ENCODE measurements at places on chromosomes 13 and 19. TPM values are rescaled to one million over a fixed set of nuclear protein-coding genes. Genes with fewer than 3 reads are reported as not detected.

GRCh38 chr13:39777527-39778061, 122.1 kb downstream of the COG6 start:
- peak; percentile 16 for DNase-seq

GRCh38 chr19:46659151-46660007, 1.6 kb downstream of the DACT3 start:
- no peak for DNase-seq

- DNase-seq, result no peak
Measured at GRCh38 chr13:23330356-23330755, 103.1 kb downstream of the SACS start.

DNA sequence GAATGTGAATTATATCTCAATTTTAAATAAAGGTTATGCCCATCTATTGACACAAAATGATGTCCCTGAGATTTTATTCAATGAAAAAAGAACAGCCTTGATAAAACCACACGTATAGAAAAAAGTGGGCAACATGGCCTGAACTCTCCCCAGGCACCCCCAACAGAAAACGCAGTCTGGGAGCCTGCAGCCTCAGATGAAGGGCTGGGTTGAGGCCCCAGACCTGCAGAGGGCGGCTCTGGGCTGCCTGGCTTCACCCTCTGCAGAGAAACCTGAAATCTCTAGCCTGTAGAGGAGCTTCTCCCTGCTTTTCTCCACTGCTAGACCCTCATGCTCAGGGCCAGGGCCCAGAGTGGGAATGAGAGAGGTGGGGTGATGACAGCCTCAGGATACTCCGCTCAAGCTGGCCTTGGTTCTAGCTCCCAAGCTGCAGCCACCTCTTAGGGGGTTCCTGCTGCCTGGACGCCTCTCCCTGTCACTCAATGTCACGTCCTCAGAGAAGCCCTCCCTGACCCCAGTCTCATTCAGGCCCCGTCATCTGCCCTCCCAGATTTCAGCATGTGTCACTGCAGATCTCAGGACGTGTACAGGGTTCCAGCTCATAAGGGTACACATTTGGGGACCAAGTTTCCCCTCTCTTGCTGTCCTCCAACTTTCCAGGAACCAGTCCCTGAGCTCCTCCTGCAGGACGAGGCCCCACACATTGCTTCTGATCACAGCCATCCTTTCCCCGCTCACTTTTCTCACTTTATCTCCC, 1.8 kb downstream of the MBD3 start:
- DNase-seq, result no peak

DNA sequence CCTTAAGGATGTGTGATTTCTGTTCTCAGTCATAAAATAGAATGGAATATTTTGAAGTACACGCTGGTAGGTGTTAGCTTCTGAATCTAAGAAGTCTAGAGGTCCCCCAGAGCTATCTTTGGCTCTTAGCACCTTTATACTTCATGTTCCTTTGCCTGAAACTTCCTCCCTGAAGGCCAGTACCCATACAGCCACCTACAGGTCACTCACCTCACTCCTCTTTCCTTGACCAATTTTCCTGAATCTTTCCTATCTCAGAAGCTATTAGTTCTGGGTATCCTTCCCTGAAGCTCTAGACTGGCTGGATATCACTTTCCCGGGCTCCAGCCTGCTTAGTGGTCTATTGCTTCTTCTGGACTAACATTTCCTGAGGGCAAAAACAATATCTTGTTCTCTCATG, 93.4 kb upstream of the EDNRB start:
- no peak for DNase-seq

The ZNF333 gene
- total RNA-seq, result 11.1 TPM

GRCh38 chr13:77833331-77833863, 85.2 kb downstream of the EDNRB start:
- DNase-seq, result no peak

The KLF1 gene
- total RNA-seq, result 0.80 TPM

The OVOL3 gene
- total RNA-seq, result not detected

DNA sequence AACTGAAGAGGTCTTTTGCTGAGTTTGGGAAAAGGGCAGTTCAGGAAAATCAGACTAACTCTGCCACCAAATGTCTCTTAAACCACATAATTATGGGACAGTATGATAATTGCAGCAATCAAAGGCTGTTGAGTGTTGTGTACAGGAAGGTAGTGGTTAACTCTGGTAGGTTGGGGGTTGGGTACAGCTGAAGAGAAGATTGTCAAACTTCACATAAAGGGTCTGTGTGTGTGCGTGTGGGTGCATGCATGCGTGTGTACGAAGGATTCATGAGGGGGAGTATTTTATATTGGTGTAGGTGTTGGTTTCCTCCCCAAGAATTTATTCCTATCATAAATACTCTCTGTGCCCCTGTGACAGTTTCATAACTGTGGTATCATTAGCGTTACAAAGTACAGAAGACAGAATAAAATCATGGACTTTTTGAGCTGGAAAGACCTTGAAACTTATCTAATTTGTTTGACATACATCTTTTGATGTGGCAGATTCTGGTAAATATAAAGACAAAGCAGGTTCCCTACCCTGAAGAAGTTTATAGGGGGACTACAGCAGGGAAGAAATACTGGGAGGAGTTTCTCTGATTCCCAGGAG, 94.1 kb downstream of the PCCA start:
- DNase-seq, result no peak

GRCh38 chr13:21348488-21349120, 110.5 kb downstream of the ZDHHC20 start:
- no peak for DNase-seq

The MYH14 gene
- total RNA-seq, result not detected

DNA sequence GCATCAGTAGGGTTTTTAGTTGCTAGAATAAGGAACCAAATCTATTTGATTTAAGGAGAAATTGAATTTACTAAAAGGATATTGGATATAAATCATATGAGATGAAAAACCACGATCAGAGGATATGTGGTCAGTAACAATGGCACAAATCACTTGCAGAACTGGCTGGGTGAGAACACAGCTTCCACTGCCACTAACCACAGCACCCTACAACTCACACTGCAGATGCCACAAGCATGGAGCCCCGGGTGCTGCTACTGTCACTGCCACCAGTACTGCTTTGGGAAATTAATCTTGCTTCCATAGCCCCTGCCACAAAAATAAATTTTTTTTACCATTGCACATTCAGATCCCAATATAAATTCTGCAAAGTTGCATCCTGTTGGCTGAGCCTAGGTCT, 40.6 kb upstream of the KLF12 start:
- no peak for DNase-seq

DNA sequence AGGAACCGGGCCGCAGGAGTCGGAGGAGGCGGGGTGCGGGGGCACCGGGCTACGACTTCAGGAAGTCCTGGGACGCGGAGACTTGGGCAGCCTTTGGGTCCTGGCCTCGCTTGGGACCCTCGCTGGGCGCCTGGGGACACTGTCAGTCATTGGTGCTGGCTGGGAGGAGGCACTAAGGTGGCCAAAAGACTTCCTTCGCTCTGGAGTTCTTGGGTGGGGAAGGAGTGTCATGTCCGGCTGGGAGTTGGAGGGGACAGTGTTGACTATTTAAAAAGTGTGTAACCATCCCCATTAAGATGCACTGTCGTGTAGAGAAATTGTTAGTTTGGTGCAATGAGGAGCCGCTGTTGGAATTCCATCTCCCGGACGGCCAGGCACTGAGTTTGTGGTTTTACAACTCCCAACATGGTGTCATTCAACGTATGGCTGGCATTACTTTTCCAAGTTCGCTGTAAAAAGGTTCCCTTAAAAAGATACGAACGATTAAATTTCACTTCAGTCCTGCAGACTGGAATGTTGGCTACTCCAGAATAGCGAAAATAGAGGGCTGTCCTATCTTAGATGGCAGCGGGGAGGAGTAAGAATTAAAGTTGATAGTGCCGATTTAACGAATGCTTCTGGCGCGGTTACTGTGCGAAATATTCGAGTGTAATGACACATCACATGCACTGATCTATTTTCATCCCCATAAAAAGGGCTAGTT, 776 bp downstream of the DNAJC3 start:
- no peak for DNase-seq

DNA sequence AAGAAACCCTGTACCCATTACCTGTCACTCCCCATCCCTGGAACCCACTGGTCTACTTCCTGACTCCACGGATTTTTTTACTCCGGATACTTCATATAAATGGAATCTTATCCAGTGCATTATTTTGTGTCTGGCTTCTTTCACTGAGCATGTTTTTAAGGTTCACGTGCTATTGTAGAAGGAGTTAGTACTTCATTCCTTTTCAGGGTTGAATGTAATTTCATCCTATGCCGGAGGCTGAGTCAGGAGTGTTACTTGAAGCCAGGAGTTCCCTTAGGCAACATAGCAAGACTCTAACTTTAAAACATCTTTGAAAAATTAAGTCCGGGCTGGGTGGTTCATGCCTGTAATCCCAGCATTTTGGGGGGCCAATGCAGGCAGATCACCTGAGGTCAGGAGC, 17.9 kb upstream of the ELAVL1 start:
- DNase-seq, result no peak

GRCh38 chr13:48155848-48156247, 60.9 kb upstream of the MED4 start:
- peak; percentile 9 for DNase-seq

- no peak for DNase-seq
Measured at GRCh38 chr19:6238256-6238642, 41.5 kb downstream of the MLLT1 start.

- no peak for DNase-seq
Measured at GRCh38 chr13:113034451-113035212, 65.6 kb downstream of the MCF2L start.

The ZNF813 gene
- 4.3 TPM for total RNA-seq

DNA sequence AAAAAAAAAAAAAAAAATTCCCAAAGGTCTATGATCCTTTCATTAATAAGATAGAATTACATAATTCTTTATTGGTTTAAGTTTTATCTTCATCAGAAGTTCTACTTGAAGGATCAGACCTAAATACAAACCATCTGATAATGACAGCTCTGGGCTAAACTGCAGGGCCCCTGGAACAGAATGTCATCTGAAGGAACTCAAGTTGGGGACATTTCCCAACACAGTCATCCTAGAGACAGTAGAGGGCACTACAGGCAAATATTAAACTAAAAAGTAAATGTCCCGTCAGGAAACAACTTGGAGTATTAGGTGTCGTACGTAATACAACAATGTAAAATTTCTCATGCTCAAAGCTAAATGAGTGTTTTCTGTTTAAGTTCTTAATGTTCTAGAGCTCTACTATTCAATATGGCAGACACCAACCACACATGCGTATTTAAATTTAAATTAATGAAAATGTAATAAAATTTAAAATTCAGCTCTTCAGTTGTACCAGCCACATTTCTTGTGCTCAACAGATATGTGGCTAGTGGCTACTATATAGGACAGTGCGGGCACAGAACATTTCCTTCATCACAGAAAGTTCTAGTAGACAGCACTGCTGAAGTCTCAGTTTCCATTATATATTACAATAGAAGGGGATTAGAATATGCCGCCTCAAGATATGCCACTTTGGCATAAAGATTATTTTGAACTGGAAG, 21.8 kb upstream of the NAXD start:
- DNase-seq, result no peak

- no peak for DNase-seq
Measured at GRCh38 chr19:30350692-30351663, 21.2 kb upstream of the ZNF536 start.

DNA sequence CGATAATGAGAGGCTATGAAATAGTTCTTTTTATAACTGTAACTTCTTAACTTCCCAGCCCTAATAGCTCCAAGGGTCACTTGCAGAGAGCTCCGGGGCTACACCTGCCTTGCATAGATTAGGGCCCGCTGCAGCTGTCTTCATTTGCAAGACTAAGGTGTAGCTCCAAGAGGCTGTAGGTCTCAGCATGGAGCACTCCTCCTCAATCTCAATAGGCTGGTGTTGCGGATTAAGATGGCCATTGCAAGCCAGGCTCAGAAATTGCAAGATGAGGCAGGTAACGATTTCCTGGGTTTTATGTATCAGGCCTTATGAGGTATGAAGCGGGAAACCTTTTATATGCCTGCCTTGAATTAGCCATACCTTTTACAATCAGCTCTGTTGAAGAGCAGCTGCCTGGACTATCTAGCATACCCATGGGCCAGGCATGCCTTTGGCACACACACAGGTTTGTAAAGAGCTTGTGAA, 185.7 kb downstream of the TM9SF2 start:
- no peak for DNase-seq

GRCh38 chr13:34900288-34900739, 41.8 kb upstream of the NBEA start:
- no peak for DNase-seq

The KEAP1 gene
- 81.6 TPM for total RNA-seq

GRCh38 chr13:67318860-67319259, 88.7 kb upstream of the PCDH9 start:
- DNase-seq, result no peak

DNA sequence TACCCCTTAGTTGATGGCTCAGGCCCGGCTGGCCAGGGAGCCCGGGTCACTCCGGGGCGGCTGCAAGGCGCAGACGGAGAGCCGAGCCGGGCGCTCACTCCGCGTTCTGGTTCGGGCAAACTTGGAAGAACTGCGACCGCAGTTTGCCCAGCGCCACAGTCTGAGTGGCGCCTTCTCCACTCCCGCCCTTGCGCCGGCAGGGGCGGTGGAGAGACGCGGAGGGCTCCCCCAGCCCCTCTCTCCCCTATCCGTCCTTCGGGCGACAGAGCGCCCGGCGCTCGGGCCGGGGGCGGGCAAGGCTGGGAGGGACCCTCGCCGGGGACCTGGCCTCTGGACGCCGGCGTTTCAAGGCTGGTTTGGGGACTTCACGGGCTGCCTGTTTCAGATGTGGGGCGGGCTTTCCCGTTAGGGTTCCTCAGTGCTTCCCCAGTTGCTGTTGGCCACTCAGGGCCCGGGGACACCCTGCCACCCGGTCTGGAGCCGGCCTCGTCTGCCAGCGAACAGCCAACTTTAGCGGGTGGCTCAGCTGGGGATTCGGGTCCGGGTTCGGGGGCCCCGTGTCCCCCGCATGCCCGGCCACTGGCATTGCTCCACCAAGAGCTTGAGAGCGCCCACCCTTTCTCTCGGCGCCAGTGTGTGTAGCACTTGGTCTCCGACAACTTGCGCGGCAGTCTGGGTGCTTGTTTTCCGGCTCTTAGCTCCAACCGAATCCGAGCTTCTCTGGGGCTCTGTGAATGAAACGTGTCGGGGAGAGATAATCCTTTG, 1.5 kb downstream of the GPC6 start:
- no peak for DNase-seq

GRCh38 chr19:11693505-11694499, 44.9 kb downstream of the ZNF823 start:
- no peak for DNase-seq

DNA sequence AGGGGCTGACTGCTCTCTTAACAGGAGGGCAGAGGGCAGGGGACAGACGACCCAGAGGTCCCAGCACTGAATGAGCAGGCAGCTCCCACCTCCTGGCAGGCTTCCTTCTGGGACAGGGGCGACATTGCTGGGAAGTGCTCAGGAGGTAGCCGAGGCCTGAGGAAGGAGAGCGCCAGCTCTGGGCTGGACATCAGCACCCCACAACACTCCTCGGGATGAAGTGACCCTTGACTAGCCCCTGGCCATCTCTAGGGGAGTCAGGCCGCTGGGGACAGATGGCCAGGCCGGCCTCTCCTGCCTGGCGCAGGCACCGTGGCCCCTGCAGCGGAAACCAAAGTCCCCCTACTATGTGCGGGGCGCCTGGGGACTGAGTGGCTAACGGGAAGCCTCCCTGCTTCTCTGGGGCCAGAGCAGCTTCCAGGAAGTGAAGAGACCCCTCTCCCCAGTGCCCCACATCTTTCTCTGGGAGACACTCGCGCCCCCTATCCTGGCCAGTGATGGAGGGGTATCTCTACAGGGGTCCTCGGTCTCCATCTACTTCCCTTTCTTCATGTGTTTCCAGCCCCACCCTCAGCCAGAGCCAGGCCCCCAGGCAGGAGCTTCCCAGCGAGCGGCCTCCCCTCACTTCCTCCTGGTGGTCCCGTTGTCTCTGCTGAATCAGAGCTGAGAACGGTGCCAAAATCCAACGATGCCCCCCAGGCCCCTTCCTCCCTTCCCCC, 10.1 kb downstream of the PRR36 start:
- no peak for DNase-seq

The KLF16 gene
- total RNA-seq, result 39.1 TPM
